ENCODE measurements at places on chromosomes 2 and 18. TPM values are rescaled to one million over a fixed set of nuclear protein-coding genes. Genes with fewer than 3 reads are reported as not detected.
A peak's percentile ranks its signal among the peaks of the same experiment; 100 is the strongest.

GRCh38 chr2:127053731-127054603 lies 53.0 kb downstream of the BIN1 start:
- no peak for DNase-seq

- DNase-seq = peak; percentile 47
These were observed 601.0 kb downstream of the SLC4A3 start for GRCh38 chr2:220228310-220229006.

DNA sequence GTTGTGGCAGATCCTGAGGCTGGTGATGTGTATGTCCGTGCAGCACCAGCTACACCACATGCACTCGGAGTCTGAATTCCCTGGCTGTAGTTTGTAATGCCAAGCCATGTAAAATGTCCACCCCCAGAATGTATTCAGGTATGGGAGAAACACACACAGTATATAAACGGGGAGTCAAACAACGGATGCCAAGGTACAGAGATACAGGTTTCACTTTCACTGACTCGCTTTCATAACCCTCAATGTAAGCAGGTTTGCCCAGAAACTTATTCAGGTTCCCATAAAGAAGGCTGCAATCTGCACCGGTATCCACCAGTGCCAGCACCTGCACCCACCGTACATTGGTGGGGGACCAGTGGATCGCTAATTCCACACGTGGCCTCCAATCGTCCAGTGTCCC lies 237.2 kb downstream of the MBD5 start:
- no peak for DNase-seq

- DNase-seq = no peak
These were observed 141.7 kb downstream of the OTX1 start for GRCh38 chr2:63192169-63192888.

DNA sequence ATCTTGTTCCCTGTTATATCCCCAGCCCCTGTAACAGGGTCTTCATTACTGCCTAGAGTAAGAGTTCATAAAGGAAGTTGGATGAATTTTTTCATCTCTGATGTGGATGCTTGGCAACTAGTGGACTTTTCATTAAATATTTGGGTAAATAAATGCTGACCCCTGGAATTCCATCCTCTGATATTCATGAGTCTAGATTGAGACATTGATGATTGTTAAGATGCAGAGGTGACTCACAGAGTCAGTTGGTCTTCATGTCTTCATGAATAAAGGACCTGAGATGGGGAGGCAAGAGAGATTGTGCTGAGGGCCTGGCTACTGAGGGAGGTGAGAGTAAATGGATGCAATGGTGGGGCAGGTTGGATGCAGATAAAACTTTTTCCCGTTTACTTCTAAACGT lies 132.7 kb upstream of the NT5C1B start:
- no peak for DNase-seq

INPP5D gene
- total RNA-seq = 1.8 TPM

DNA sequence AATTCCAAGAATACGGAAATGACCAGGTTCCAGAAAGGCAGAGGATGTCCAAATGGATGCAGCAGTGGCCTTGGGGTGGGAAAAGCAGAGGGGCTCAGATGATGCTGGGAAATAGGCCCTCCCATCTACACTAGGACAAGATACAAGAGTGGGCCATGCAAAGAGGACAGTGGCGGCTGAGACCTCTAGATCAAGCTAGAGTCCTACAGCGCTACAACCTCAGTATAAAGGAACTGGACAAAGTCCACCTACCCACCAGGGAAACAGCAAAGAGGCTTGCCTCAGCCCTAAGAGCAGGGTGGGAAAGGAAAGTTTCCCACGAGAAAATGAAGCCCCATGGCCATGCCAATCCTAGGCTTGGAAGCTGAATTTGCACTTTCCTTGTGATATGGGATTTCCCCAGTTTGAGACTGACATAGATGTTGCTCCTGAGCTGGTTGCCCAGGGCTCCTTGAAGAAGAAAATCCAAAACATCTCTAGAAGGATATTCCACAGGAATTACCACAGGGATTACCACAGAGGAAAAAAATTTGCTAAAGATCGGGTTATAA lies 282.2 kb downstream of the MREG start:
- DNase-seq = no peak

SRD5A2 gene
- not detected for total RNA-seq

- no peak for DNase-seq
These were observed 239.6 kb downstream of the PIEZO2 start for GRCh38 chr18:10909724-10910123.

DNA sequence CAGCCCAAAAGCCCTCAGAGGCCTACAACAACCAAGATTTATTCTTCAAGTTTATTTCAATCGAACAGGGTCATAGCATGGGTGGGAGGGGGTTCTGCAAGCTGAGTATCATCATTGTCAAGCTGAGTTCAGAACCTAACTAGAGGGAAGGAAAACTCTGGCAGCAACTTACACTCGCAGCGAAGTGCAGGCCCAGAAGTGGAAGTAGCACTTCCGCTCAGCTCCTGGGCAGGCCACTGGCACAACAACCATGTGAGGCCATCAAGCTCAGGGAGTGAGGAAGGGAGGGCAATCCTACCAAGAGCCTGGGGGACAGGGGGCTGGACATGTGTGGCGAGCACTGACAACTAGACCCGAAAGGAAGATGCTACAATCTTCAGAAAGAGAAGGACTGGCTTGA lies 4.8 kb downstream of the UXS1 start:
- peak; percentile 55 for DNase-seq

IL1A gene
- total RNA-seq = 1.6 TPM

- DNase-seq = peak; percentile 77
These were observed 971 bp downstream of the ZNF385B start for GRCh38 chr2:179860255-179861026.

SCYGR7 gene
- total RNA-seq = not detected

LIPG gene
- total RNA-seq = 4.0 TPM

DNA sequence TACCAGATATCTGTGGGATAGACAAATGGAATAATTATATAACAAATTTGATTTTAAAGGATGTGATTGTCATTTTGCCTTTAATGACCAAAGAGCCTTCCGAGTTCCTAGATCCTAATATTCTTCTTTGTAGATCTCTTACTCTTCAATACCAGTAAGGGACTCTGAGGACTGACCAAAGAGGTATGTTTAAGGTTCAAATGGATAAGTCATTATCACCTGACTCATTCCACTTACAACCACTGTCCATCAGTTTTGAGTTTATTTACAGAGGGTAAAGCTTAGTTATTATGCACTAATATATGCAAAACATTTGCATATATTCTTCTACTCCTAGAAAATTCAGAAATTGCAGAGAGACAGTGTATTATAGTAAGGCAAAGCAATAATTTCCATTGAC lies 62.7 kb downstream of the CCDC148 start:
- no peak for DNase-seq

- no peak for DNase-seq
These were observed 54.8 kb upstream of the STRN start for GRCh38 chr2:37020887-37021796.

SLC14A1 gene
- total RNA-seq = not detected

DNA sequence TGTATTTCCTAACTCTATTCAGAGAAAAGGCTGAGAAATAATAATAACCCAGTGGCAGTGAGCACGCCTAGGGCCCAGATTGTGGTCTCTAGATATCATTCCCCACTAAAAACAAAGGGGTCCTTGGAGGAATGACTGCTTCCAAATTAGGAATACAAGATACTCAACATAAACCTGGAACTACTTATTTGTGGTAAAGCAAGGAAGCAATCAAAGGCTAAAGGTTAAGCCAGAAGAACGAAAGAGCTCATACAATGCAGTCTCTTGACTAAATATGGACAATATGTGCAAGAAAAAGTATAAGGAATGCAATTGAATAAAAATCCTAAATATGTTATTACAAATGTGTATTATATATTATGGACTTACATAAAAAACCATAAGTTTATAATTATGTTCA lies 253.5 kb upstream of the NRP2 start:
- no peak for DNase-seq

GRCh38 chr2:70467831-70468779 lies 85.5 kb downstream of the TGFA start:
- DNase-seq = no peak

DNA sequence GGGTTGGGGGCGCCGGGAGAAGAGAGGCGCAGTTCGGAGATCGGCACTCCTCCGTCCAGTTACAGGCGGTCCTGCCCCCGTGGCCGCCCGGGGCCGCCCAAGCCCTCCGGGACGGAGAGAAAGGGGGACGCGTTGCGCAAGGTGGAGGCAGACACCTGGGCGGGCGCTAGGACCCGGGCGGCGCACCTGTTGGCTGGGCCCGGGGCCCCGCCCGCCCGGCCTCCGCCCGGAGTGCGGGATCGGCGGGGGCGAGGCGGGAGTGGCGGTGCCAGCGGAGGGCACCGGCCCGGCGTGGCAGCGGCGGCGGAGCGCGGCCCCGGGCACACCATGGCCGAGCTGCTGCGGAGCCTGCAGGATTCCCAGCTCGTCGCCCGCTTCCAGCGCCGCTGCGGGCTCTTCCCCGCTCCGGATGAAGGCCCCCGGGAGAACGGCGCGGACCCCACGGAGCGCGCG lies at the start of gene SGPP2:
Gene SGPP2, plus strand, starts transcription at position 268 of the 453 bp plus-strand sequence. Its CDS starts 60 bp downstream, at position 328.
- DNase-seq = peak; percentile 73

FBXO15 gene
- 1.3 TPM for total RNA-seq

IL36RN gene
- total RNA-seq = not detected

DNA sequence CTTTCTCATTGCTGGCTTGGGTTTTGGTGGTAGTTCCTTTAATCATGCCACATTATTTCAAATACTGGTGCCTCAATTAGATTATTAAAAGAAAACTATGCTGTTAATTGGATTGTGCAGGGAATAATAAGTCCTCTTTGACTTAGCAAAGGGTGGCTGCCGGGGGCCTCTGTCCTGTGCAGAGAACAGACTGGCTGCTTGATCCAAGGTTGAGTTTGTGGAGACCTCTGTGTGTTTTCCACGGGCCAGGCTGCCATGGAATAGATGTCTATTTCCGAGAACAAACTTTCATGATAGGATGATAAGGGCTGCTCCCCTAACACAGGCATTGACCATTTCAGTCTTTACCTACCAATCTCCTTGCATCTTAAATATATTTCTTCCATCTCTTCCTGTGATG lies 30.4 kb upstream of the OTOS start:
- peak; percentile 10 for DNase-seq

DNA sequence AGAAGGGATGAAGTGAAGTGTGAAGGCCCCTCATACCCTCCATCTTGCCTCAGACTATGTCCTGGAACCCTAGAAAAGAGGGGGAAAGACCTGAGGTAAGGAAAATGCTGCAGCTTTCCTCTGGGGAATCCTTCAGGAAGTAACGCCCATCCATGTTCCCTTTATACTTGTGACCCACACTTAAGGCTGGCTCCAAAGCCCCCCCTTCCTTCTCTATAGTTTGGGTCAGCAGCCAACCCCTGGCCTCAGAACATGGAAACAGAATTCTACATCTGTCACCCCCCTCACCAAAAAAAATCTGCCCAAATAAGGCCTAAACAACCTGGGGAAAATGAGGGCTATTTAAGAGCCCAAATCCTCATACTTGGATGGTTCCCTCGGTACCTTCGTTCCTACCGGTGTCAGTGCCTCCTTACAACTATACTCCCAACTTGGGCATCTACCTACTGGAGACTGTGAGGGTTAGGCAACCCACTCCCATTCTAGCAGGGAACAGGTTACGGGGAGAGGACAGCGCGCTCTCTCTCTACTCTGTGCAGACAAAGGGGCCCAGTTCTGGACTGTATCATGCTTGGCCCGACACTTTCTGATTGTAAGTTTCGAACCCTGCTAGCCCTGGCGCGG lies 689 bp downstream of the OST4 start:
- no peak for DNase-seq

DNA sequence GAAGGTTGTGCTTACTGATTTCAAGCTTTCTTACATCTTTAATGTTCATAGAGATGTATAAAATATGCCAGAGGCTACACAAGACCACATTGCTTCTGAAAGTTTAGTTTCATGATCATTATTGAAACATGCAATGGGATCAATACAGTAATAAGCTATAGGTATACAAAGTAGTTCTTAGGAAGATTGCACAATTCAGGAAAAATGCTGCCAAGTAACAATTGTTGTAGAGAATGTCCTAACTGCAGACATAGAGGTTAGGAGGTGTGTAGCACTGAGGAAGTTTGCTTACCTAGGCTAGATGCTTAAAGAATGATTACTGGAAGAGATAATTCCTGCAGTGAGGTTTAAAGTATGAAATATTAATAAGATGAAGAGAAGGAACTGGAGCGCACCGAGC lies 259.5 kb upstream of the CYRIA start:
- no peak for DNase-seq

GRCh38 chr2:120954939-120955338 lies 219.3 kb downstream of the GLI2 start:
- DNase-seq = no peak

DNA sequence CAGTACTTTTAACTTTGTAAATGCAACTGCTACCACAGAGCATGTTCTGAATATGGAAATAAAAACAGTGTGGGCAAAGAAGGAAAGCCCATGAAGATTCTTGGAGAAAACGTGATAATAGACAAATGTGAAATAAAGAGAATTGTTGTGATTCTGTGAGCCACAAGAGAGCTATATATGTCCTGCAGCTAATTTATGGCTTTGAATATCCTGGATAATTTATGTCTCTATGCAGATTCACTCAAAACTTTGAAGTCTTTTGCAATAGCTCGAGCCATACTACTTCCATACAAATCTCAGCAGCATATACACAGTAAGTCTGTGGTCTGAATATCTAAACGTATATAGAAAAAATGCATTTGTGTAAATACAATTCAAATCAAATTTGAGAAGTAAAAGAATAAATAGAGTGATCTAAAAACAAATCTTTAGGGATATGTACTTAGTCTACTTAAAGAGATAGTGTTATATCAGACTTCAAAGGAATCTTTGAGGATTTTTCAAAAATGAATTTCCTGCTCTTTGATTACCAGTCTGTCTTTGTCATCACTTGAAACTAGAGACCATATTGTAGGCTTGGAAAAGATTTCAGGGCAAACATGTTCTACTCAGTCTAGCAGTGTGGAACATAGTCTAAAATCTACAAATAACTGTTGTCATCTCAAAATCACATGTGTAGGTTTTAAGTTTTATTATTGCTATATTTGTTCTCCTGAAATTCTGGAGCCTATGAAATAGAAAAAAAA lies 107.1 kb downstream of the CSRNP3 start:
- DNase-seq = no peak
